ENCODE measurements at places on chromosomes 7 and 10. TPM values are rescaled to one million over a fixed set of nuclear protein-coding genes. Genes with fewer than 3 reads are reported as not detected.

SFMBT2 gene
- 14.1 TPM for total RNA-seq

ELN gene
- 582 TPM for total RNA-seq

CHAT gene
- not detected for total RNA-seq

GATA3 gene
- 6.3 TPM for total RNA-seq

LIPF gene
- total RNA-seq, result not detected

ITPRID1 gene
- not detected for total RNA-seq

DYDC1 gene
- total RNA-seq, result not detected

FLNC gene
- total RNA-seq, result 2.1 TPM

TCERG1L gene
- total RNA-seq, result not detected

DMTF1 gene
- 89.7 TPM for total RNA-seq

Measured in upper lobe of left lung (tissue), 6 donors.